PC-9 (cell line): ENCODE measurements at places on chromosomes 1 and 21. TPM values are rescaled to one million over a fixed set of nuclear protein-coding genes. Genes with fewer than 3 reads are reported as not detected.

Gene TNFSF18
- total RNA-seq, result 0.81 TPM in 1 of 2 replicates, not detected in the other

Gene RAB25
- 129 and 194 TPM in 2 replicates for total RNA-seq

DNA sequence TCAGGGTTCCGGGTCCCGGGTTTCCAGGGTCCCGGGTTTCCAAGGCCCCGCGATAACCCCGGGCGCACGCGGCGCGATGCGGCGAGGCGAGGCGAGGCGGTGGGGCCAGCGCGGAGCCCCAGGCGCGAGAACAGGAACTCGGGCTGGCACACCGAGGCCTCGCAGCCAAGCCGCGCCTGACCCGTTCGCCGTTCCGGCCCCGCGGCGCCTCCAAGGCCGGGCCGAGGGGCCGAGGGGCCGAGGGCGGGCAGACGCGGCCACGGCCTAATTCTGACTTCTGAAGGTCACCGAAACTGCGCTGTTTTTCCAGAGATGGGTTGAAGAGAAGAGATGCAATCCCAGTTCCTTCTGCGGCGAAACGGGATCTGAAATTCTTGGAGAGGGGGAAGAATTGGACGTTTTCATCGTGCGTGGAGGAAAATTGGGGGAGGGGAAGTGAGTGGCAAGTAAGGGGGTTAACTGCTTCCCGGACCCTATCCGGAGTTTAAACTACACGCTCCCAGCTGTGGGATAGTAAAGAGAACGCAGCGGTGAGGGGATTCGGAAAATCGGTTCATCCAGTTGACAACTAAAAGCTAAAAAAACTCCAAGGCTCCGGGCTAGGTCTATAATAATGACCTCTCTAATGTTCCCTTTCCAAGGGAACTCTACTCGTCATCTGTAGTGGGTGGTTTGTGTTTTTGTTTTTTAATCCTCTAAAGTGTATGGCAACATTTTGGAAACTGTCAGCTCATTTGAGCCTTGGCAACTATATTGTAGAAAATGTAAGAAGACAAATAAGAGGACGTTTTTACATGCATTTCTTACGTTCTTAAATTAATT is 8.2 kb downstream of the TBX15 start:
- no peak for DNase-seq

Gene AMY1B
- not detected in 2 replicates for total RNA-seq

GRCh38 chr21:35343046-35343819 is 294.1 kb upstream of the RUNX1 start:
- DNase-seq, result no peak

DNA sequence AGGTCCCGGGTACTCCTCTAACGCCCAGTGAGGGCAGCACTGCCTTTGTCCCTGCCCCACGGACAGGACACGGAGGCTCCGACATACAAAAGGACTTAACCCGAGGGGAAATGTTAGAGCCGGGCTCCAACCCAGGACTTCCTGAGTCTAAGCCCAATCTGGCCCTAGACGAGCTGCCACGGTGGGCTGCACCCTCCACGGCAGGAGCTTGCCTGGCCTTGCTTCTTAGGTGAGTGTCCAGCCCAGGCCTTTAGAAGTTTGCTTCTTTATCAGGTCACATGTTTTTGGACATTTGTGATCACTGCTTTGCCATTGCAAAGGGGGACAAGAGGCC is 11.0 kb upstream of the TMEM200B start:
- no peak for DNase-seq

GRCh38 chr1:9368356-9368755 is 75.7 kb downstream of the SPSB1 start:
- no peak for DNase-seq

DNA sequence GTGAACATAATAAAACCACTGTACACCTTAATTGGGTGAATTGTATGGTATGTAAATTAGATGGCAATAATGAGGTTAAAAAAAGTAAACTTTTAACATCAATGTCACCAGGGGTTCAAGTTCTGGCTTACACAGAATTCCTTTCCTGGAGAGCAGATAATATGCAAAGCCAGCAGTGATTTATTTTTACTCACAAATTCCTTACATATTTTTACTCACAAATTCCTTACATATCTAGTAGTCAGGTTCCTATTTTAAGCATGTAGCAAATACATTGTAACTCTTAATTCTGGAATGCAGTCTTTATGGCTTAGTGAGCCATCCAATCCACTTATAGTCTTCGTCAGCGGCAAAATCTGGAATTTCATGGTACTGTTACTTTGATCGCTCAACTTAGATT is 1.3 kb upstream of the UBE4B start:
- DNase-seq, result no peak

Gene CR1L
- total RNA-seq, result not detected in 2 replicates

DNA sequence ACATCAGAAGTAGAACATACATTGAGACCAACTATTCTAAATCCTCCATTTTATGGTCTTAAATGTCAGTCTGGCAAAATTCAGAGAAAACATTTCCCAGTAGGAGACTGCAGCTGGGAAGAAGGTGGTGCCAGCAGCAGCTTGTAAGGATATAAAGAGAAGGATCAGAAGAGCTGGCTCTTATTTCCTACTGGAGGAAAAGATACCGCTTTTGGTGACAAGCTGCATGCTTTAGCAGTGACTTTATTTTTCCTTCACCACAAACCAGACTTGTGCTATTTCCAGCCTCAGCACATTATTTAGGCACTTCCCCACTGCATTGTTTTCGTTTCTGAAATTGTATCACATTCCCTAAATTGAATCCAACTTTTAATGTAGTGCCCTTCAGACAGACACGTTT is 28.4 kb downstream of the RNF11 start:
- peak; percentile 35 for DNase-seq

GRCh38 chr1:208004851-208005250 is 93.9 kb upstream of the CD34 start:
- DNase-seq, result no peak

DNA sequence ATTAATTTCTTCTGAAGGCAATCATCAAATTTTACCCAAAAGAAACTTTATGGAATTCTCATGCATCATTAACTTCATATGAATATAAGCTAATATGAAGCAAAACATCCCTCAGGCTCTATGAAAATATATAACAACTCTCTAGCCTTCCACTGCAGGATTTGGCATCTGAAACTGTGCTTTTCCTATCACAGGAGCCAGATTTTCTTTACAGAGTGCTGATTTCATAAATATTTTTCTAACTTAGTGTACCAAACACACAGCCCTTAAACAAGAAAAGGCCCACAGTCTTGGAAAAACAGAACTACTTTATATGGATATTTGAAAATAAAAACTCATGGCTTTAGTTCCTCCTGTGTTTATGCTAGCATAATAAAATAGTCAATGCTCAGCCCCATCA is 559.5 kb upstream of the CHRM3 start:
- DNase-seq, result no peak

DNA sequence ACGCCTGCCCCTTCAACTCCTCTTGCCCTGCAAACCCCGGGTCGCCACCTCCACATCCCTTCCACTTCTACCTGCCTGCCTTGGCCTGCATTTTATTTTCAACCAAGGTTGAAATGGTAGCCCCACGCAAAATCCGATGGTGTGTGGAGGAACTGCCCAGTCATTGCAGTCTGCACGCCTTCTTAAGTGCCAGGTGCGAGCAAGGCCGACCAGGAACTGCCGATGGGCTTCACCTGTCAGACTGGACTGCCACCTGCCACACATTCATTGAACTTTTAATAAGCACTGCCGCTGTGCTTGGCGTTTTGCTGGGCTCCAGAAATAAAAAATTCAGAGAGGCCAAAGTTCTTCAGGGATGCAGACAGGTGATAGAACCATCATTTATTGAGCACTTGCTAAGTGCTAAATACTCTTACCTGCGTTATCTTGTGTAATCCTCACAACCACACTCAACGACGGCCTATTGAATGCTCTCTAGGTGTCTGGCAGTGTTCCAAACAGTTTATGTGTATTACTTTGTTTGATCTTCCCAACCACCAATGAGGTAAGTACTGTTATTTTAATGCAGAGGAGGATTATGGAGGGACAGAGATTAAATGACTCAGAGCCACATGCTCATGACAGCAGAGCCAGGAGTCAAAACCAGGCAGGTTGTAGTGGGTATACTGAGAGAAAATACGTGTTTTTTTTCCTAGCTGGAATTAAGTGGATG is 36.2 kb downstream of the CACHD1 start:
- peak; percentile 60 for DNase-seq

GRCh38 chr1:236997361-236997760 is 6.9 kb downstream of the MT1HL1 start:
- no peak for DNase-seq

GRCh38 chr1:9809100-9809510 is 14.7 kb downstream of the CLSTN1 start:
- DNase-seq, result no peak

- peak; percentile 50 for DNase-seq
Measured at GRCh38 chr1:182614796-182615454, 10.7 kb upstream of the RGS16 start.

GRCh38 chr1:232140419-232141166 is 489.3 kb downstream of the SIPA1L2 start:
- DNase-seq, result no peak

DNA sequence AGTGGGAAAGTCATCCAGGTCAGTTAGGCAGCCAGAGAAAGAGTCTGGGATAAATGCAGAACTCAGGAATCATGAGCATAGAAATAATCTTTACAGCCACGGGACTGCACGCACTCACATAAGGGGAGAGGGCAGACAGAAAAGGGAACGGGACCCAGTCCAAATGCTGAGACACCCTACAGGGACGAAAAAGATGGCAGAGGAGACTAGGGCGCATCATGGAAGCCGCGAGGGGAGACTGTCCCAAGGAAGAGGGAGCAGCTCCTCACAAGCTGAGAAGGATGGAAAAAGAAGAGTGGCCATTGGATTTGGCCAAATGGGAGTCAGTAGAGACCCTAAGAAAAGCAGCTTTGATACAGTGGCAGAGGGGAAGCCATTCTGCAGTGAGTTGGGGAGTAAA is 102.9 kb upstream of the TLR5 start:
- no peak for DNase-seq

GRCh38 chr1:78015148-78015547 is 10.4 kb downstream of the DNAJB4 start:
- DNase-seq, result no peak

DNA sequence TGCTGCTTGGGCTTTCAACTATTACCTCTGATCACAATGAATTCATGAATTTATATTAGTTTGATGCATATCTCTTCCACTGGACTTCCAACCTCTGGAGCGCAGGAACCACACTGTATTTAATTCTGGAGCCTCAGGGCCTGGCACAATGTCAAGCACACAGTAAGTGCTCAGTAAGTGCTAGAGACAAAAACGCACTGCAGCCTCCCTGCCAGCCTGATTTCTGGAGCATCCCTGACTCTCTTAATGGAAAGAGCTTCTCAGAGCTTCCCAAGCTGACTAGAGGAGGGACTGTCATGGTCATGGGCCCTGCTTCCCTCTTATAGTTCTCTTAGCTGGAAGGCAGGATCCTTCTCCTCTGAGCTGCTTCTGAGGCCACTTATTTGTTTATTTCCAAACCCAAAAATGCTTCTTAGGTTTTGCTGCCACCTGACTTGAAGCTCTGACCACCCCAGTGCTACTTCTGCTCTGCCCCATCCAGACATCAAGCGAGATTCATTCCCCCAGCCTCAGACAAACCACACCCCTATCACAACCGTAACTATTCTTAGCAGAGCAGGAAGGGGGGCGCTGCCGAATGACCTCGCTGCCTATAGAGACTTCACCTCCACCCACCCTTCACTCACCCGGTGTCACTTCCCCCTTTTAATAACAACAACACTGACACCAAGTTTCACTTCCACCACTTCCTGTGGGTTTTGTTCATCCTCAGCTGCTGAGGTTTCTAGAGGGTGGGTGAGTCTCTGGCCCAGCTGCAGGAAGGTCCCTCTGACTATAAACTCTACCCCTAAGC is 33.6 kb downstream of the NUAK2 start:
- no peak for DNase-seq

Gene LAPTM5
- total RNA-seq, result 4.0 and 5.0 TPM in 2 replicates

Gene ELAPOR1
- 0.95 and 2.0 TPM in 2 replicates for total RNA-seq

DNA sequence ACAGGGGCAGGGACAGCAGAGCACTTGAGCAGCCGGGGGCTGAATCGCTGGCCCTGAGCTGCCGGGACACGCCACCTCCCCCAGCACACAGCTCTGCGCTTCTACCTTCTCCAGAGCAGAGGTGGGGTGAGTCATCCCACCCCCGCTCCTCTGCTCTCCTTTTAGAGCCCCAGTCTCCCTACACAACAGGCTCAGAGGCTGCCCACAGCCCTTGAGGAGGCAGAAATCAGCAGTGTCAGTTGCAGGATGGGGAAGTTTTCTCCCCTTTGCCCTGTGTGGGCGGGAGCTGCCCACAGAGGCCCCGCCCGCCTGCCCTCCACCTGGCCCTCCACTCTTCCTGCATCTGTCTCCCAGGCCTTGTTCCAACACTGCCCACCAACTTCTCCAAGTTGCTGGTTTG is 94.6 kb downstream of the STUM start:
- DNase-seq, result peak; percentile 80

DNA sequence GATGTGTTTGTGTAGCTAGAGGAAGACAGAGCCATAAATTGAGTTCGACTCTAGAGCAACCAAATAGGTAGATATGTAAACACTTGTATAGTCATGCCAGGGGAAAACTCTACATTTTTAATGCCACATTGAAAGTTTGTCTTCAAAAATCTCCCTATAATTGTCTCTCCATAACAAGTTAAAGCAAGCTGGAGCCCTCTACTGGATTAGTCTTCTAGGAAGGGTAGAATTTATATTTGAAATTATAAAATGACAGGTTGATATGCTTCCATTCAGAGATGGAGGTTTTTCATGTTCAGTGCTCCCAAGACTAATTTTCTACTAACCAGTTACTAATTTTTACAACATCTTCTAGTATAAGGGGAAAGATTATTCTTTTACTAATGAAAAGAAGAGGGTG is 13.1 kb upstream of the COL24A1 start:
- no peak for DNase-seq

GRCh38 chr1:116958110-116958509 is 43.5 kb upstream of the CD101 start:
- DNase-seq, result no peak

- no peak for DNase-seq
Measured at GRCh38 chr1:9385801-9386573, 93.3 kb downstream of the SPSB1 start.

DNA sequence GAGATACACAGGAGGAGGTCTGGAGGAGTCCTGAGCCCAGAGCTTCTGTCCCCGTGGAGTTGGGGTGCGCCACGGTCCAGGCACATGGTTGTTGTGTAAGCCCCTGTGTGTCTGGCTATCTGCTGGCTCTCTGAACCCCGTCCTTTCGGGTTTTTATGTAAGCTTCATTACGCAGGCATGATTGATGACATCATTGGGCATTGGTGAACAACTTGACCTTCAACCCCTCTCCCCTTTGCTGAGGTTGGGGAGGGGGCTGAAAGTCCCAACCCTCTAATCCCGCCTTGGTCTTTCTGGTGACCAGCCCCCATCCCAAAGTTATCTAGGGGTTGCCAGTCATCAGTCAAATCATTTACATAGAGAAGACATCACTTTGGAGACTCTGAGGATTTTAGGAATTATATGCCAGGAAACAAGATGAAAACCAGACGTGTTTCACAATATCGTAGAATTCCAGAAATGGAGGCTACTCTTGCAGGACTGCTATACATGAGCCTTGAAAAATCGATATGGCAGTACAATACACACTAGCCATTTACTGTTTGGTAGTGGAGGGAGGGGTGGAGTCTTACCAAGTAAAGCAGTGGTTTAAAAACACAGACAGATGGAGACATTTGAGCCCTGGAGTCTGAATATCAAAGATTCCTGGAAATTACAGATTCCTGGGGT is 69.8 kb upstream of the SCAF4 start:
- no peak for DNase-seq

GRCh38 chr1:95583661-95584210 is 349.7 kb downstream of the RWDD3 start:
- DNase-seq, result no peak

Gene TMEM79
- 10.4 and 12.8 TPM in 2 replicates for total RNA-seq

Gene FCRL2
- not detected in 2 replicates for total RNA-seq

Gene TMEM200B
- total RNA-seq, result 1.1 and 1.2 TPM in 2 replicates

Gene SLC1A7
- not detected in 2 replicates for total RNA-seq
